Osteocyte (in vitro differentiated cells): ENCODE measurements at places on chromosomes 7 and 10.

GRCh38 chr7:9645756-9646155 lies 1212.3 kb downstream of the NXPH1 start:
- DNase-seq, result no peak

- no peak for DNase-seq
These were observed 43.4 kb downstream of the SH3PXD2A start for GRCh38 chr10:103812004-103812403.

DNA sequence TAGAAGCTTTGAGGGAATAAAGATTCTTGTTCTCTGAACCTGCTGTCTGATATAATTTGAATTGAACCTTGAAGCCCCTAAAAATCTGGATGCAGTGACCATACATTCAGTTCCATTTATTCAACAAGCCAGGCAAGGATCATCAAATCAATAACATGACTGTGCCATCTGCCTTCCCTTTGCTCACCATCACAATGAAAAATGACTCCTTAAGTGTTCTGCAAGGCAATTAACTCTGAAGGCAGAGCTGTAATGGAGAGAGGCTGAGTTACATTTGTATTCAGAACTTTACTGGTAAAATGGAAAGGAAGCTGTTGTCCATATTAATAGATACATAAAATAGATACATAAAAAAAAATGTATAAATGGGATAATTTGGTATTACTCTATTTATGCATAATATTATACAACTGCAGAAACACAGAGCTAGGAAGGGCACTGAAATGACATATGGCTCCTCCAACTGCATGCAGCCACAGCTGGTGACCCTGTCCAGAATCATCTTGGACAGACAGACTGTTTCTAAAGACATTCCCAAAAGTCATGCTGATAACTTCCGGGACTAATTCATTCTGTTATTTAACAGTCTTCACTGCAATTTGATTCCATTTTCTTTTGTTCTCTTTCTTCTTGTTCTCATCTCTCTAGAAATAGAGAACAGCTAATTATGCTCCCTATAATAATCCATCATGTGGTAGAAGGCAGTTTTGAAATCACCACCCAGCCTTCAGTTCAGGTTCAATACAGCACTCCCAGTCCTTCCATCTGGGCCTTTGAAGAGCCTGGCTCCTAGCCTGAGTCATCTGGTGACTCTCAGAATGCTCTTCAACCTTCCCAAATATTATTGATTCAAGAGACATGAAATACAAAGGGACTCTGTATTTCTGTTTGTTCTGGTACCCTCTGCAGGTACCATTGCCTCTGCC lies 412.6 kb downstream of the GFRA1 start:
- no peak for DNase-seq

- DNase-seq, result peak; percentile 57
These were observed 14.4 kb upstream of the CRYGN start for GRCh38 chr7:151454305-151454704.
